ENCODE measurements at places on chromosomes 7 and 10.

DNA sequence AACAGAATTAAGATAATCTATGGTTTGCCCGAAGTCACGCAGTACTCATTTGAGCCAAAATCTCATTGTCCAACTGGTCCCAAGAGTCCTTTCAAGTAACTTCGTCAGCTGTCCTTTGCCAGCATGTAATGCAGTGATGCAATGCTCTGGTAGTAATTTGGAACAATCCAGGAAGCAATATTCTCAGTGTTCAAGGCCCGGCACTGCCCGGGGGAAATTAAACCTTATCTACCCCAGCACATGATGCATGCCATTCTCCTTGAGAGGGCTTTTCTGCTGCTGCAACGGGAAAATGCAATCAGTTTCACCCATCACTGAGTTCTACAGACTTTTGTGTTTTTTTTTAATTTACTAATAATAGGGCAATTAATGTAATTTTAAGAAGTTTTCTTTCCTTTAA is 77.6 kb upstream of the NME8 start:
- no peak for DNase-seq

DNA sequence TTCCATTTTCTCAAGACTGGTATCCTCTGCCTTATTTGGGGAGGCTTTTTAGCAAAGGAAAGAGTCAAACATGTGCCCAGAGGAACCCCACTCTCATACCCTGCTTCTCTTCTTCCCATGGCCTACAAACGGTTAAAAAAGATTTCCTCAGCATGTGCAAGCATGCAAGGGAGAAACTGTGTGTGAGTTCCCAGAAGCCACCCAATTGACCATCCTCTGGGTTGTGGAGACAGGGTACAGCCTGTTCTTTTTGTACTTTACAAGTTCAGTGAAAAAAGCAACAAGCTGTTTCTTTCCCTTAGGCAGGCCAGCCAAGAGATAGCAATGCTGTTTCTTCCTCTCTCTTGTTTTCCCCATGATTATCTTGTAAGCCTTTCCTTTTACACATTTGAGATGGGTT is 68.8 kb upstream of the MTPN start:
- no peak for DNase-seq

DNA sequence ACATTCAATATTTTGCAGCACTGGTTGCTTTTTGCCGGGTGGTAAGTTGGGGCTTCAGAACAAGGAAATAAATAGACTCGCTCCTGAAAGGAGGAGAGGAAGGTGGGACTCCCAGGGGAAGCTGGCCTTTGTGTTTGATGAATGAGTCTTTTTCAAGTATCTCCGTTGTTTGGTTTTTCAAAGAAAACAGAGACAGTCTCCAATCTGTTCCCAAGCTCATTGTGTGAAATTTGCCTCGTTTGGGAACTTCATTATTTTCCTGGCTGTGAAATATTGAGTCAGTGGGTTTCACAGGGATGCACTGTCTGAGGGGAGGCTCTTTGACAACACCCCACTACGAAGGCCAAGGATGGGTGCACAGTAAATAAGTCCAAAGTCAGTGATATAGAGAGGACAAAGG is 38.7 kb upstream of the KIAA1217 start:
- no peak for DNase-seq

- no peak for DNase-seq
Measured at GRCh38 chr10:122646511-122647382, 52.9 kb downstream of the C10orf120 start.

GRCh38 chr7:1503390-1503789 is 799 bp downstream of the INTS1 start:
- DNase-seq: no peak

- peak; percentile 83 for DNase-seq
Measured at GRCh38 chr10:115772606-115773005, 500.4 kb downstream of the GFRA1 start.

All from ELR (cell line).